ENCODE measurements at places on chromosomes 2 and 18.

- DNase-seq = no peak
Observed at GRCh38 chr2:113058411-113058994, 495 bp upstream of the IL36RN start.

- DNase-seq = no peak
Observed at GRCh38 chr2:175599966-175600831, 401.9 kb downstream of the LNPK start.

DNA sequence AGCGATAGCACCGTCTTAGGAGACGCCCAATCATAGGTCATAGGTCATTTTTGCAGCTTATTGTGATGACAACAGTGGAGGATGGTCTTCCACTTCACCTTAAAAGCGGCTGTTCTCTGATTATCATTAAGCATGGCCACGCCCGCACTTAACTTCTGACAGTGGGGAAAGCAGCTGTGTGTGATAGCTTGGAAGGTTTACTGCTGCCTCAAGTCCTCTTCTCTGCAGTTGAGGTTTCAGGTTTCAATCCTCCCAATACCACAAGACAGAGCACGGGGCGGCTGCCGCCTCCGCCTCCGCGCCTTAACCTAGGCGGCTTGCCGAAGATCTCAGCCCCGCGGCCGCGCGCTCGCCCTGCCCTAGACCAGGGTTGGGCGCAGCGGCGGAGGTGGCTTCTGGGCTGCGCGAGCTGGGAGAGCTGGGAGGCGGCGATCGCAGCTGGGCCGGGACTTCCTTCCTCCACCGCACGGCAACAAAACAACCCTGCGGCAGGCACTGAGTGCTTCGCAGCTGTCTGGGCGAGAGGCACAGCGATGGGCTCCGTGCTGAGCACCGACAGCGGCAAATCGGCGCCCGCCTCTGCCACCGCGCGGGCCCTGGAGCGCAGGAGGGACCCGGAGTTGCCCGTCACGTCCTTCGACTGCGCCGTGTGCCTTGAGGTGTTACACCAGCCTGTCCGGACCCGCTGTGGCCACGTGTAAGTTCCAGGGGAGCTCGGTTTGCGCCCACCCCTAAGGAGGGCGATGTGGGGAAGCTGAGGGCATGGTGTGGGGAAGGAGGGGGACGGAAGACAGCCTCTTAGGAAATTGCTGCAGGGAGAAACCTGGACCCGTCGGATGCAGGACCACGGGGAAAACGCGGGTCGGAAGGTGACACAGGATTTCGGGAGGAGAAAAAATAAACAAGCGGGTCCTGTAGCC is at the start of gene RNF125:
TSS of gene RNF125 (plus strand) at position 495 of the 920 bp plus-strand sequence. CDS start at position 534, 39 bp downstream.
- peak; percentile 90 for DNase-seq

GRCh38 chr2:29053223-29053622 is 21.1 kb downstream of the PCARE start:
- no peak for DNase-seq

Data from inflammatory macrophage (primary cell).